ENCODE measurements at places on chromosomes 12 and 14.

DNA sequence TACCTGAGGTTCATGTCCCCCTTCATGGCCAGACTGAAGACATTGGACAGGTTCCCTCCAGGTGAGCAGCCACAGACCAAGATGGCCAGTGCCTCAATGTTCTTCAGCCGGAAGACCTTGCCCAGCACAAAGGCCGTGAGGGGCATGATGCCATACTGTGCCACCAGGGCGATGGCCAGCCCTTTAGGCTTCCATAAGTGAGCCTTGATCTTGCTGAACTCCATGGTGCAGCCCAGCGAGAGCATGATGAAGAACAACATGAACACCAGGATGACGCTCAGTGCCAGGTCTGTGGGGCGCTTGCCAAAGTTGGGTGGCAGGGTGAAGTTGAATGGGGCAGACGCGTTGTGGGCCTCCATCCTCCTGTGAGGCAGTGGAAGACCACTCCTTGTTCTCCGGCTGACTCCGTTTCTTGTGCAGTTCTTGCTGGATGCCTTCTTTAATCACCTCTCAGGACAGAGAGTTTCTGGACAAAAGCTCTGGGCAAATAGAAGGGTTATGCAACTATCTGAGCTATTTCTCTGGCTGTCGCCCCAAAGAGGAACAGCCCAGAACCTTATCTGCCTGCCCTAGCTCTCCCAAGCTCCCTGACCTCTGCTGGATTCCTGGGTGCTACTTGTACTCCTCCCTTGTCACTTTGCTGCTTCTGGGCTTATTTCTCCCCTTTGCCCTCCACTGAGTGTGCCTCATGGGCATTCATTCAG lies at the start of gene SLC10A1:
Gene SLC10A1 (minus strand): TSS at position 445 of the 704 bp plus-strand sequence. CDS start 86 bp downstream, at position 359.
- no peak within 1 kb of the TSS for H3K4me3 ChIP-seq
- H3K36me3 ChIP-seq = no peaks in the 10 kb centered on the region
- H3K27ac ChIP-seq = no peak within 1 kb of the TSS
- no peaks in the 10 kb centered on the region for H3K27me3 ChIP-seq

DNA sequence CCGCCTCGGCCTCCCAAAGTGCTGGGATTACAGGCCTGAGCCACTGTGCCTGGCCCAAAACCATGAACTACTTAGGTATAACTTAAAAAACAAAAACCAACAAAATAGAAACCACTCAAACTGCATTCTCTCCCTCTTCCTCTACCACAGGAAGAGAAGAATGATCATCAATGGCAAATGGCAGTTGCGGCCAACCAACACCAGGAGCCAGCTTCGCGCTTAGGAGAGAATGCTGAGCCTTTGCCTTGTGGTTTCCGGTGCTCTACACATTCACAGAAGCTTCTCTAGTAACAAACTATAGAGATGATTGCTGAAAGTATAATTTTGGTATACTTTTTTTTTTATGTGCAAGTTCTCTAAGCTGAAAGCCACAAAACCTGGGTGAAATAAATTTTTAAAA lies 17.1 kb downstream of the CATSPERB start:
- no peak for DNase-seq
- H3K4me3 ChIP-seq = no peak overlapping the region
- no peaks in the 10 kb centered on the region for H3K27me3 ChIP-seq
- H3K36me3 ChIP-seq = no peaks in the 10 kb centered on the region

DNA sequence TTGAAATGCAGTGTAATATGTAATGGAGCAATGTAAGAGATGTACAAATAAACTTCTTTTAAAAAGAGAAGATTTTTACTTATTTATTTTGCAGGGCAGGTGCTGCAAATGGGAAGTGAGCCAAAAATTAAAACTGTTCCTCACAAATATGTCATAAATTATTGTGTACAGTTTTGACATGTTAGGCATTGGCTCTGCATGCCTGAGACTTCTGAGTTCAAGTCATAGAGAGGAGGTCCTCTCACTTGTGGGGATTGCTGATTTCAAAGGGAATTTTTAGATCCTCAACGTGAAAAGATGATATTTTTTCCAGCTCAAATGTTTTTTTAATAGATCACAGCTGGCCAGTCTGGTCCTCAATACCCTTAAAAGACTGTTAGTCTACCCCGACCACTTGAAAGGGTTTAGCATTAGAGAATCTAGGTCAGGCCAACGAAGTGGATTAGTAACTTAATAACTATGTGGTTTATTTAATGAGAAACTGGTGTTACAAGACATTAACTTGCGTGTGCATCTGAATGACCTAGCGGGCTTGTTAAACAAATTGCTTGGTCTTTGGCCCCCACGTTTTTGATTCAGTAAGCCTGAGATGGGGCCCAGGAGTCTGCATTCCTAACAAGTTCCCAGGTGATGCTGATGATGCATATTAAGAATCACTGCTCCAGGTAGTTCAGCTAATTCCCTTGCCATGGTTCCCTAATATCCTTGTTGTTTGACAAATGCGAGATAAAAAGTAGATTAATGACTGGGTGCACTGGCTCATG lies 30.9 kb upstream of the WDR89 start:
- peaks cover 3% of the 10 kb centered on the region for H3K36me3 ChIP-seq
- H3K27ac ChIP-seq = no peak overlapping the region
- H3K4me1 ChIP-seq = peaks cover 7% of the 10 kb centered on the region
- H3K27me3 ChIP-seq = no peaks in the 10 kb centered on the region
- no peak overlapping the region for H3K4me3 ChIP-seq
- no peak for DNase-seq

- DNase-seq = no peak
- H3K4me1 ChIP-seq = no peaks in the 10 kb centered on the region
- H3K27ac ChIP-seq = no peak overlapping the region
- no peaks in the 10 kb centered on the region for H3K36me3 ChIP-seq
Measured at GRCh38 chr14:80264702-80265101, 53.4 kb upstream of the DIO2 start.

DNA sequence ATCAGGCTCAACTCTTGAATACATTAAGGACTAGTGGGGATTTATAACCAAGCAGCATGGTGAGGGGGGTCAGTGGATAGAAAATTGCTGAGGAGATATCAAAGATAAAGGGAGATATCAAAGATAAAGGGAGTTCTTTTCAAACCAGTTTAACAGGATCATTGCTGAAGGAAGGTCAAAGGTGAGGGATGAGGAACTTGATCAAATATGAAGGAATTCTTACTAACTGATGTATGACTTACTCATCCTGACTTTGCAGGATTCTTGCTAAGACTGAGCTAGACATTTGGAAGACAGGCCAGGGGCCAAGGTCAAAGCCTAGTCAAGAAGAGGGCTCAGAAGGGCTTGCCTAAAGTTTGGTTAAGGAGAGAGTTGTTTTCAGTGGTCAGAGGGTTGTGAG lies 4.8 kb downstream of the ABHD4 start:
- H3K4me3 ChIP-seq = no peak overlapping the region
- peaks cover 44% of the 10 kb centered on the region for H3K36me3 ChIP-seq
- no peak for DNase-seq
- no peaks in the 10 kb centered on the region for H3K27me3 ChIP-seq
- H3K4me1 ChIP-seq = peaks cover 11% of the 10 kb centered on the region

DNA sequence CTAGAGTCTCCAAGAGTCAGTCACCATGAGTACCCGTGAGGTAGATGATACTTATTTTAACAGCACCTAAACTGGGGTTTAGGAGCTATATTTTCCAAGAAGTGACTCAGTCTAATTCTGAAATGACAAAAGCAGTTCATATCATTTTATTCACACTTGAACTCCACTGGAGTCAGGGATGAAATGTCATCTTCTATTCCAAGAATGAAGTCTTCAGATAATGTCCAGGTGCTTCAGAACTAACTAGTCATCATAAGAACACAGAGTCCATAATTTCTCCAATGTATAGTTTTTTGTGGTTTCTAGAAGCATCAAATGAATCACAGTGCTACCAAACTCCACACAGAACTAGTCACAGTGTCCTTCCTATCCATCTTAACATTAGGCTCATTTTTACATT lies 13.3 kb downstream of the DNM1L start:
- no peaks in the 10 kb centered on the region for H3K27me3 ChIP-seq

DNA sequence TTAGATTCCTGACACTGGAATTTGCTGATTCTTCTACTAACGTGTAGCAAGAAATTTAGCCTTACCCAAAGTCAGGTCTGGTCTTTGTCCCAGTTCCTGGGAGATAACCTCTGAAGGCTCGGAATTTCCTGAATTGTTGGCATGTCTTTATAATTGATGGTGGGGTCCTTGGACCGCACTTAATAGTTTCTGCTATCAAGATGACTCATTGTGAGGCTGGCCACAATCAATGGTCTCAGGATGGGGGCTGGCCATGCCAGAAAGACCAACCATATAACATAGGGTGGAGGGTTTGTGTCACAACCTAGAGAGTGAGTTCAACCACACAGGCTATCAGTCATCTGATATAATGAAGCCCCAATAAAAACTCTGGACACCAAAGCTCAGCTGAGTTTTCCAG lies 259.7 kb downstream of the DAD1 start:
- DNase-seq = no peak
- H3K4me1 ChIP-seq = peaks cover 3% of the 10 kb centered on the region
- H3K27me3 ChIP-seq = no peaks in the 10 kb centered on the region
- no peak overlapping the region for H3K4me3 ChIP-seq
- no peak overlapping the region for H3K27ac ChIP-seq

DNA sequence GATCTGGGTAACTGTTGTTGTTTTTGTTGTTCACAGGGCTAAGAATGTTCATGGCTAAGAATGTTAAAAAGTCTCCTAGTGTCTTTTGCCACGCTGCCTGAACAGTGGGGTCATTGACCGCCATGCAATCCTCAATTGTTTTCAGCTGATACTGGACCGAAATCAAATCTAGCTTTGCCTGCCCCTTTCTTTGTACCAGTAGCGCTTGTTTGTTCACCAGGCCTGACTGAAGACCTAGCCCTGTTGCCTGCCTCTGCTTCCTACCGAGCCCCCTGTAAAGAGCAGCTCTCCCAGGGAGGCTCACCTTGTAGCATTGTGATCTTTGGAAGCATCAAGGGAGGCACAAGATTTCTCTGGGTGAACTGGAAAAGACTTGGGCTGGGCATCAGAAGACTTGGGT lies 6.7 kb downstream of the PSEN1 start:
- no peaks in the 10 kb centered on the region for H3K27me3 ChIP-seq
- no peak overlapping the region for H3K4me3 ChIP-seq
- no peaks in the 10 kb centered on the region for H3K4me1 ChIP-seq
- DNase-seq = no peak

DNA sequence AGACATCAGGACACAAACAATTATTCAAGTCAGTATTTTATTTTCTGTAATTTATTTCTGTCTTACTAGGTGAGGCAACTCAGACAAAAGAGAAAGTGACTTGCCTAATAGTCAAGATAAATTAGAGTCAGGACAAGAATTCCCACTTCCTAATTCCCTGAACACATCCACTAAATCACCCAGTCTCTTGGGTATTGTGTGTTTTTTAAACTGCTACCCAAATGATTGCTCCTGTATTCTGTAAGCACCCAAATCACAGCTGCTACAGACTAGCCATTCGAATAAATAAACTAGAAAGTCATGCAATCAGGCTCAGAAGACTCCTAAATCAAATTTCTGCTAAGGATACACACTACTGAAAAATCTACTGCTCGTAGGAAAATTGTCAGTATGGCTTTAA lies 263.0 kb downstream of the DUSP6 start:
- no peak overlapping the region for H3K4me3 ChIP-seq
- no peak for DNase-seq
- H3K4me1 ChIP-seq = peaks cover 6% of the 10 kb centered on the region
- H3K27me3 ChIP-seq = no peaks in the 10 kb centered on the region

DNA sequence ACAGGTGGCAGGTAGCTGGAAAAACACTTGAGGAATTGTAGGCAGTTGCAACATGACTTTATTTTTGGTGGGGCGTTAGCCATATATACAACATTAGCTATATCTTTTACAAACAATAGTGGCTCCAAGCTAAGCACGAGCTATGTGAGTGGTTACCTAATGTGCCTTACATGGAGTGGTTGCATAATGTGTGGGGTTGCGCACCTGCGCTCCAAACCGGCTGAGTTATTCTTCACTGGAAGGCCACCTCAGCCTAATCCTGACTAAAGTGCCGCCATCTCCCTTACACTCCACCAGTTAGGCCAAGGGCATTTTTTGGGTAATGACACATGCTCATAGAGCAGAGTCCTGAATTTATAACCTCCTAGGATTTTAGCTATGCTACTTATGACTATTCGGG lies 31.8 kb upstream of the G2E3 start:
- no peaks in the 10 kb centered on the region for H3K4me1 ChIP-seq
- no peak overlapping the region for H3K27ac ChIP-seq
- DNase-seq = no peak
- H3K4me3 ChIP-seq = no peak overlapping the region
- H3K27me3 ChIP-seq = no peaks in the 10 kb centered on the region

GRCh38 chr14:54502602-54503001 lies 7.1 kb upstream of the CGRRF1 start:
- no peak for DNase-seq
- no peaks in the 10 kb centered on the region for H3K4me1 ChIP-seq
- H3K4me3 ChIP-seq = no peak overlapping the region
- H3K27ac ChIP-seq = no peak overlapping the region
- H3K27me3 ChIP-seq = no peaks in the 10 kb centered on the region
- H3K36me3 ChIP-seq = no peaks in the 10 kb centered on the region

GRCh38 chr12:95130096-95130495 lies 56.7 kb upstream of the NR2C1 start:
- no peaks in the 10 kb centered on the region for H3K27me3 ChIP-seq

GRCh38 chr12:70052931-70053497 lies 190.2 kb upstream of the CNOT2 start:
- H3K4me1 ChIP-seq = peaks cover 7% of the 10 kb centered on the region
- H3K4me3 ChIP-seq = no peak overlapping the region
- no peak overlapping the region for H3K27ac ChIP-seq
- no peaks in the 10 kb centered on the region for H3K36me3 ChIP-seq
- H3K27me3 ChIP-seq = no peaks in the 10 kb centered on the region
- DNase-seq = peak; percentile 94

DNA sequence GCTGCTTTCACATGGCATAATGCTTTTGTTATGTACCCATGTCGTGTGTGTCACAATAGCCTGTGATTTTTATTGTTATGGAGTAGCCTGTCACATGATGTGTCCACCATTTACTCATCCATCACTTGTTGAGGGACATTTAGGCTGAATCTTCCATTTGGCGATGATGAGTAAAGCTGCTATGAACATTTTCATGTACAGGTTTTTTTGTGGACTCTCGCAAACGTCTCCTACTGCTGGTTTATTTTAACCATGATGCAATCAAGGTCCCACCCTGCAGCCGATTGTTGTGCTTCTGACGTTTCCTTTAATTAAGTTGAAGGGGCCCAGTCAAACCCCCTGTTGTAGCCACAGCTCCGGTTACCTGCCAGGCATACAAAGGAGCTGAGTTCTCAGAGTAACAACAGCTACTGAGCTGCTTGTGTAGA lies 63.2 kb downstream of the ZNF664 start:
- no peaks in the 10 kb centered on the region for H3K27me3 ChIP-seq
- H3K4me3 ChIP-seq = no peak overlapping the region
- no peak for DNase-seq
- peaks cover 3% of the 10 kb centered on the region for H3K4me1 ChIP-seq

GRCh38 chr12:65274602-65275272 lies 3.7 kb upstream of the MSRB3 start:
- no peak for DNase-seq
- no peaks in the 10 kb centered on the region for H3K27me3 ChIP-seq
- H3K4me1 ChIP-seq = no peaks in the 10 kb centered on the region
- no peaks in the 10 kb centered on the region for H3K36me3 ChIP-seq
- H3K27ac ChIP-seq = no peak overlapping the region
- no peak overlapping the region for H3K4me3 ChIP-seq

GRCh38 chr12:20885116-20885515 lies 74.6 kb downstream of the SLCO1B3 start:
- no peaks in the 10 kb centered on the region for H3K4me1 ChIP-seq
- no peaks in the 10 kb centered on the region for H3K36me3 ChIP-seq
- no peak for DNase-seq

- no peaks in the 10 kb centered on the region for H3K27me3 ChIP-seq
- peaks cover 6% of the 10 kb centered on the region for H3K4me1 ChIP-seq
- DNase-seq = no peak
- H3K4me3 ChIP-seq = no peak overlapping the region
Measured at GRCh38 chr14:68849416-68849815, 56.5 kb upstream of the ZFP36L1 start.

All from trophoblast cell (in vitro differentiated cells and primary cell).